ENCODE measurements at places on chromosomes 3 and 15.

GRCh38 chr3:184077881-184078280, 19.0 kb upstream of the HTR3E start:
- DNase-seq = no peak

GRCh38 chr15:31343831-31344230, 17.2 kb downstream of the KLF13 start:
- no peak for DNase-seq

DNA sequence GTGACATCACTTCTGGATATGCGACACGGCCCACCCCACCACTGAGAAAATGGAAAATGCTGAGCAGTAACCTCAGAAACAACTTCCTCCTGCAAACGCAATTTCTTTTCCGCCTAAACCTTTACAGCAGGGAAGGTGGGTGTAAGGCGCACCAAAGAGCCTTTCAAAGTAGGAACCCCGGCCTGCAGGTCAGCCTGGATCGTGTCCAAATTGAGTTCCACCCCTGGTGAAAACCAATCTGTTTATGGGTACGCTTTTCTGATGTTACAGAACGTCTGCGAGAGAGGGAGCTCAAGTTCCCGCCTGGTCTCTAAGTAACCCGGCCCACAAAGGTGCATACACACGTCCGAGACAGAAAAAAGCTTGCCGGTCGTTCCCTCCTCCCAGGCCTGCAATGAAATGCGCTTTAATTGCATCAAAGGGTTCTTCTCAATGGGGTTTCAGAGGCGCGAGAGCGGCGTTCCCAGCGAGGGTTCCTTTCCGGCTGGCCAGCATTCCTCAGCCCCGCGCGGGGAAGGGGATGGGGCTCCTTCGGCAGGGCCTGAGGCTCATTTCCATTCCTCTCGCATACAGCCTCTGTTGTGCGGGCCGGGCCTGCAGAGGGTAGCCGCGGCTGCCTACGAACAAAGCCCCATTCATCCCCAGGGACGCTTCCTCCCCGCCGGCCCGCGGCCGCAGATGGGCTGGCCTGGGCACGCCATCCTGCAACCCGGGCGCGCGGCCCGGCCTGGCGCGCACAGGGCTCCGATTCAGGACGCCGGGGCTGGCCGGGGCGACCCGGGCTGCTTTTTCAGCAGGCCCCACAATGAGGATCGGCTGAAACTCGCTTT, 138.1 kb downstream of the TMCO5A start:
- peak; percentile 4 for DNase-seq

GRCh38 chr3:110267304-110267845, 804.2 kb upstream of the NECTIN3 start:
- no peak for DNase-seq

- DNase-seq = no peak
Observed at GRCh38 chr15:31516440-31516839, 189.8 kb downstream of the KLF13 start.

DNA sequence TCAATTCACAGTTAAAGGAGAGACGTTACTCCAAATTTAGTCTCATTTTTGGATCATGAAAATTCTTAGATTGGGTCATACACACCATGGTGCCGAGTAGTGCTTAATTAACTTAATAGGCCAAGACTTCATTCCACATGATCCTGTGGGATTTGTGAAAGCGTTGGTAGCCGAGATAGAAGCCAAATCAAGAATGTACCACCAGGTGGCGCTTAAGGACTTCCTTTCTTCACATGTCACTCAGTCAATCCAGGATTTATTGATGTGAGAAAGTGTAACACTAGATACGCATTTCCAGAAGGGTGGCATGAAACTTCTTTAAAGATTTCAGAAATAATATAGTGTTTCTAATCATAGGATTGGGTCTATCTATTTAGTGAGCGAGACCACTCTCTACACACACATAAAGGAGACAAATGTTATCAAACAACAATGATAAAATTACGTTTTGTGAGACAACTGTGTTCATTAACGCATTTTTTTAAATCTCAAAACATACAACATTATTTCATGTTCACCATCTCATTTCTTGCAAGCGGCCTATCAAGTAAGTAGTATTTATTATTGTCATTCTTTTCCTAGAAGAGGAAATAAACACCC, 436.1 kb downstream of the CHL1 start:
- no peak for DNase-seq

DNA sequence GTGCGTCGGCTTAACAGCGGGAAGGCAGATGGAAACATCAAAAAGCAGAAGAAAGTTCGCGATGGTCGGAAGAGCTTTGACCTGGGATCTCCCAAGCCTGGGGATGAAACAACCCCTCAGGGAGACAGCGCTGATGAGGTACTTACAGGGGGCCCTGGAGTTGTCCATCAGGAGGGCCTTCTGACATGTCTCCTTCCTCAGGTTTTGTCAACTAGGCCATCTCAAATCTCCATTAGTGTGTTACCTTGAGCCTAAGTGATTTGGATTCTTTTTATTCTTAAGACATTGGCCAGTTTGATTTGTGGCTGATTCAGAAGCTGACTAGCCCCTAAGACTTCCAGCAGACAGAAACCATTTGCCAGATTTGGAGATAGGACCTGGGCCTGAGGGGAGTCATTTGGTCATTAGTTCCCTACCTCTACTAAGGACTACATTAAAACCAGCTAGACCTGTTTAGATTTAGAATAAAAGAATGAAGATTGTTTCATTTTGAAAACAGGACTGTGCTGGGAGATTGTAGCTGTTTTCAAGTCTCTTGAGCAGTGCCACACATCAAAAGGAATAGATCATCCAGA, 97.6 kb upstream of the UMPS start:
- no peak for DNase-seq

DNA sequence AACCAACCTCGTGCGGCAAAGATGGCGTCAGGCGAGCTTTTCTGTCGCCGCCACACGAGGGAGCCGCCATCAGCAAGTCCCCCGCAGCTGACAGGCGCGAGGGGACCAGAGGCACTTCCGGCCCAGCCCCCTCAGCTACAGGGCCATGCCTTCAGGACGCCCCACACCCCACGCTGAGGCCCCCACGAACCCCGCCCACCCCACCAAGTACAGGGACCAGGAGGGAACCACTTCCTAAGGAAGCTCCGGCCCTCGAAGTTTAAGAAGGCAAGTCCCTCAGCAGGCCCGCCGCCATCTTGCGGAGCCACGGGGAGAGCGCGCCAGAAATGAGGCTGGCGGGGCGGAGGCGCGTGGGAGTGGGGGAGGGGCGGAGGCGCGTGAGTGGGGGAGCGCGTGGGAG, 790 bp downstream of the DAZL start:
- DNase-seq = no peak

DNA sequence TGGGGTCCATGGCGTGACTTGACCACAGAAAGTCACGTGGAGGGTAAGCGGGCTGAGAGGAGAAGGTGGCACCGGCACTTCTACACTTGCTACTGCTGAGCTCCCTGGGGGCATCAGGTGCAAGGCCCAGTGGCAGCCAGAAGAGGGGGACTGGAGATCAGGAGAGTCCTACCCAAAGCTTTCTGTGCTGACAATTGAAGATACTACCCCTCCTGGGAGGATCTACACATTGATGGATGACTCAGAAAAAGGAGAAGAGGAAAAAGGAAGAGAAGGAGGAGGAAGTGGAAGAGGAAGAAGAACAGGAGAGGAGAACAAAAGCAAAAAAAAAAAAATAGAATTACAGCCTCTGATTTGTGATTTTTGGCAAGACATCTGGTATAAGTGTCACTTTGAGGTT, 41.2 kb downstream of the MYO5C start:
- DNase-seq = no peak
